Mesenteric fat pad (tissue), 1 donor: ENCODE measurements at places on chromosomes 6 and 20. TPM values are rescaled to one million over a fixed set of nuclear protein-coding genes. Genes with fewer than 3 reads are reported as not detected.

GRCh38 chr20:49951151-49951550 lies 15.0 kb downstream of the RNF114 start:
- DNase-seq, result no peak

GRCh38 chr6:57190140-57190539 lies 18.0 kb downstream of the BAG2 start:
- DNase-seq, result no peak

The C20orf144 gene
- not detected for total RNA-seq

The RBBP8NL gene
- total RNA-seq, result not detected

DNA sequence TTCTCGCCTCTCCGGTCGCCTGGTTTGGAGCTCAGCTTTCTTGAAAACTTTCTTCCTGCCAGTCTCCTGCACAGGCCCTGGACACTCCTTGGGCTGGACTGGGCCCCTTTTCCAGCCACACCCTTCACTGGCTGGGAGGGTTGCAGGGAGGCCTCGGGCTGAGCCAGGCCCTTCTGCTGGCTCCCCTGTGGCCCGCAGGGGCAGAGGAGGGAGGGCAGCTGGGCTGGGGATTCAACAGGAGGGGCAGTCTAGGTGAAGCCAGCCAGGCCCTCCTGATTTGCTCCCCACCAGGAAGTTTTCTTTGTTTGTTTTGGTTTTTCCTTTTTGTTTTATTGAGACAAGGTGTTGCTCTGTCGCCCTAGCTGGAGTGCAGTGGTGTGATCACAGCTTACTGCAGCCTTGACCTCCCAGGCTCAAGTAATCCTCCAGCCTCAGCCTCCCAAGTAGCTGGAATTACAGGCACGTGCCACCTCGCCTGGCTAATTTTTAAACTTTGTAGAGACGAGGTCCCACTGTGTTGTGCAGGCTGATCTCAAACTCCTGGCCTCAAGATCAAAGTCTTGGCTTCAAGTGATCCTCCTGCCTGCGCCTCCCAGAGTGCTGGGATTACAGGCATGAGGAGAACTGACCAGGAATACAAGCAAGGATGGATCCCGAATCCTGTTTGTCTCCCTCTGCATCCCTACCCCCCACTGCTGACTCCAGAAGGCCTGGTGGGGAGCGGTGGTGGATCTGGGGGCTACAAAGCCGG lies 23.5 kb upstream of the CDH22 start:
- no peak for DNase-seq

DNA sequence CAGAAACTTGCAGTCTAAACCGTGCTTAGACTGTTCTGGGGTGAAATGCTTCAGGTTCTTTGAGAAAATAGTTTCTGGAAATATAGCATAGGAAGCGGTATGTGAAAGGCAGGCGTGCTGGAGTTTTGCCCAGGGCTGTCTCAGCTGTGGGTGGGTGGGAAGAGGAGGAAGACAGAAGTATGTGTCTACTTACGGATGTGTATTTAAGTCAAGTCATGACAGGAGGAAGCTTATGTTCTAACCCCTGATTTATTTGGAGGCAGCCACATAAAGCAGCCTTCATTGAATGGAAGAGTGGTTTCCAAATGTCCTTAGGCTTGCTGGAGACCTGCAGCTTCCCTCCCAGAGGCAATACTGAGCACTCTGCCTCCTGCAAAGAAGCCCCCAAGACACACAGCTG lies 345.8 kb upstream of the PRND start:
- DNase-seq, result no peak

The CPXM1 gene
- 57.7 TPM for total RNA-seq

- no peak for DNase-seq
Observed at GRCh38 chr6:18268066-18268465, 3.7 kb upstream of the DEK start.

DNA sequence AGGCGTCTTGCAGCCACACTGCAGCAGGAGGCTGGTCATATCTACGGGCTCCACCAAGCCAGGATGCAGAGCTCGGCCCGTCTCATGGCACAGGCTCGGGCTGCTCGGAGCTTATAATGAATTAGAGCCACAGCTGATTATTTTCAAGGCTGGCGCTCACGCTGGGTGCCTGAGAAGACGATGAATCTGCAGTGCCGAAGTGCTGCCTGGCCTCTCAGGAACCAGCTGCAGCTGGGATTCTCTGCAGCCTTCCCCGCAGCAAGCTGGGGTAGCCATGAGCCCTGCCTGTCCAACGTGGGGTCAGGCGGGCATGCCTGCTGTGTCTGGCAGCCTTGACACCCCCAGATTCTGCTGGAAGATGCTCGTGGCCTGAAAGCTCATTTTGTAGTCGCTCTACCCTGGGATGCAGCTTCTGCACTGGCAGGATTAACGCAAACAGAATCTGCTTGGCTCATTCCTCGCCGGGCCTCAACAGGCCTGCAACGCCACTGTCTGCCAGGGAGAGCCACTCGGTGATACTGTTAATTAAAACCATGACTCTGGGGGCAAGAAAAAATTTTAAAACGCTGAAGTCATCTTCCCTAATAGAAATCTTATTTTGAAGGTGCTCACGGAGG lies 104.3 kb downstream of the CDH26 start:
- no peak for DNase-seq

- DNase-seq, result no peak
Observed at GRCh38 chr6:118974790-118975189, 39.8 kb upstream of the MCM9 start.

DNA sequence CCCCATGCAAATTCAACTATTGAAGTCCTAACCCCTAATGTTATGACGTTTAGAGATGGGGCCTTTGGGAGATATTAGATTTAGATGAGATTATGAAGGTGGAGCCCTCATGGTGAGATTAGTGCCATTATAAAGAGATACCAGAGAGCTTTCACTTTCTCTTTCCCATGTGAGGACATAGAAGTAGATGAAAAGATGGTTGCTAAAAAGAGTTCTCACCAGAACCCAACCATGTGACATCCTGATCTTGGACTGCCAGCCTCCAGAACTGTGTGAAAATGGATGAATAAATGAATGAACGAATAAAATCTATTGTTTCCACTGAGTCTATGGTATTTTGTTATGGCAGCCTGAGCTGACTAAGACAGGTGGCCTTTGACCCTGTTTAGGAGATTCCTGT lies 50.6 kb upstream of the FBXO30 start:
- no peak for DNase-seq

GRCh38 chr6:53671111-53671510 lies 5.6 kb upstream of the KLHL31 start:
- DNase-seq, result no peak

The EYS gene
- 0.48 TPM for total RNA-seq

DNA sequence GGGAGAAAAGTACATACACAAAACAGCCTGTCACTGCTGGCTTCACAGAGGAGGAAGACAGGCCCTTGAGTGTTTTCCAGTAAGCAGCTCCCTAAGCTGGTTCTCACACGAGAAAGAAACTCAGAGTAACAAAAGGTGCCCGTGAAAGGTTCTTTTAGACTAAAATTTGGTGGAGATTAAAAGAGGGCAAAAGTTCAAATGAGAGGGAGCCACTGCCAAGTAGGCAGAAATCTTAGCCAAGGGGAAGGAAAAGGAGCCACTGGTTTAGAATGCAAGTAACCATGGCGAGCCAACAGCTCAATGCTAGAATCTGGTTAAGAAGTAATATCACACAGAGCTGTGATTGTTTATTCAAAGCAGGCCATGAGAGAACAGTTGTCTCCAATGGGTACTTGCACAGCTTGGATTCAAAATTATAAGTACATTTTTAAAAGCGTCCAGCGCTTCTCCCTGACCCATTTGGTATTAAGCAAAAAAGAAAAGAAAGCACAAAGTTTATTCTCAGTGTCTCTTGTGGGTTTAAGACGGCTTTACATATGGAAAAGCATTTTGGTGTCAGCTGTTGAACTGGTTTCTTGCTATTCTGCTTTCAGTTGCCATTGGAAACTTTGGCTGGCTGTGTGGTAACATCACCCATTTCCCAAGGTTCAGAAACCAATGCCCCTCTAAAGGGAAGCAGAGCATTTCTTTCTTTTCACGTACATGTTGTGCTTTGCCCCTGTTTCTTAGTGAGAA lies 648.5 kb downstream of the RNF144B start:
- DNase-seq, result no peak

GRCh38 chr20:63767456-63767855 lies 27.9 kb downstream of the SLC2A4RG start:
- no peak for DNase-seq

- no peak for DNase-seq
Observed at GRCh38 chr20:15292405-15292804, 955.0 kb upstream of the FLRT3 start.

- no peak for DNase-seq
Observed at GRCh38 chr20:57716901-57717300, 7.1 kb upstream of the PMEPA1 start.

The ANKRD66 gene
- not detected for total RNA-seq

DNA sequence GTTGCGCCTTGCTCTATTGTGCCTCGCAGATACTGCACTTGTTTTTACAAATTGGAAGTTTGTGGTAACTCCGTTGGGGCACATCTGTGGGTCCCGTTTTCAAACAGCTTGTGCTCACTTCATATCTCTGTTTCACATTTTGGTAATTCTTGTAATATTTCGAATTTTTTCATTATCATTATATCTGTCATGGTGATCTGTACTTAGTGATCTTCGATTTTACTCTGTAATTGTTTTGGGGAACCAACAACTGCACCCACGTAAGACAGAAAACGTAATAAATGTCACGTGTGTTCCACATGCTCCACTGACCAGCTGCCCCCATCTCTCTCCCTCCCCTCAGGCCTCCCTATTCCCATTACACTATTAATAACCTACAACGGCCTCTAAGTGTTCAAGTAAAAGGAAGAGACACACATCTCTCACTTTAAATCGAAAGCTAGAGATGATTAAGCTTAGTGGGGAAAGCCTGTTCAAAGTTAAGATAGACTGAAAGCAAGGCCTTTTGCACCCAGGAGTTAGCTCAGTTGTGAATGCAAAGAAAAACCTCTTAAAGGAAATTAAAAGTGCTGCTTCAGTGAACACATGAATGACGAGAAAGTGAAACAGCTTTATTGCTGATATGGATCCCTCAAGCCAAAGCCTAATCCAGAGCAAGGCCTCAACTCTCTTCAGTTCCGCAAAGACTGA lies 26.9 kb downstream of the TTLL2 start:
- DNase-seq, result no peak

DNA sequence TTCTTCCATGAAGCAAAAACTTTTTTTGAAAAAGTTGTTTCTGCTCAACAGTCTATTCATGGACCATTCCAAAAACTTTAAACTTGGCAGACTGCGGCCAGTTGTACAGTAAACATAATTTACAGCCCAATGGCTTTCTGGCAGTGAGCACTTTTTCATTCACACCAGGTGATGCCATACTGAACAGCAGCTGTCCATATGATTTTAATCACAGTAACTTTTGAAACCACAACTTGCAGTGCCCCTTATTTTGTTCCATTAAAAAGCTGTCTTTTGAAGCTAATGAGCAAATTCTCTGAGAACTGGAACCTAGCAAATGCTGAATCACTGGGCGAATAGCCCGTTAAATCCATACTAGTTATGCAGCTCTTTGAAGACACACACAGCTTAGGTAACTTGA lies 576.6 kb downstream of the PTPRT start:
- DNase-seq, result no peak
